ENCODE measurements at places on chromosomes 1 and 21. TPM values are rescaled to one million over a fixed set of nuclear protein-coding genes. Genes with fewer than 3 reads are reported as not detected.

DNA sequence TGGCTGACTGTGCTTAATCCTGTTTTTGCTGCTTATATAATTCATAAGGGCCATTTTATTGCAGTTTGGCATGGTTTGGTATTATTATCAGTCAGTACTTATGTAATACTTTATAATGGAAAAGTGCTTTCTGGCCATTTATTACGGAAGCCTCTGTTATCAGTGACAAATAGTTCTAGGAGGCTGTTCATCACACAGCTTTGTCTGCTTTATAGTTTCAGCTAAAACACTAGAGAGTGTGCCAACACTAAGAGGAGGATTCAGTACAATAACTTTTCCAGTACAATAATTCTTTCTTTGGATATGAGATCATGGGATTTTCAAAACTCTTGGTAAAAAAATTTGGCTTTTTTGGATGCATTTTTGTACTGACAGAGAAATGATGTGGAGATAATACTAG is 102.9 kb upstream of the PTGFR start:
- DNase-seq, result peak; percentile 46

DNA sequence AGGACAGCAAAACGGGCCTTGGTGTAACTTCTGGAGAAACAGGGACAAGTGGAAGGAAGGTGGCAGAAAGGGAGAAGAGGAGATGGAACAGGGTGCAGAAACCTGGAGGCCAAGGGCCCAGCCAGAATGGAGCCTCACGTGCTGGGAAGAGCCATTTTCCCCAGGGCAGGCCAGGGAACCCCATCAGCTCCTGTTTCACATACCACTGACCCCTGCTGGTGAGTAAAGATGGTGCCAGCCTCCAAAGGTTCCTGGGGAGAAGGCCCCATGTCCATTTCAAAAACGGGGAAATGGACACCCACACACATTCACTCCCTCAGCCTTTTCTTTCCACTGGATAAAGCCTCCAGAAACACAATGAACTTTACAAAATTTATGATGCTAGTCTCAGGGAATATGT is 57.6 kb upstream of the JUN start:
- no peak for DNase-seq

- DNase-seq, result no peak
Observed at GRCh38 chr1:147246044-147246690, 3.7 kb downstream of the CHD1L start.

DNA sequence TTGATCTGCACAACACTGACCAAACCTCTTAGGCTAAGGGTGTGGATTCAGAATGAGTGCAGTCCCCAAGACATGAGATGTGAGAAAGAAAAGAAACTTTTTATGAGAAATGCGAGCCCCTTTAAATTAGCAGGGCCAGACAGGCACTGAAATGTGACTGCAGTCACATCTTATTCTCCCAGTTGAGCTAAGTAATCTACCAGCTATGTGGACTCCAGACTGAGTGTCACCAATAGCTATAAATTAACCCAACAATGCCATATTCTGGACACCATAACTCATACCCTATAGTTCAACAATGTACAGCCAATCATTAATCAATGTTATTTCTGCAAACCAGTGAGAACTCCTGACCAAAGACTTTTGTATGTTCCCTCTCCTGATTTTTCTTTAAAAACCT is 153.2 kb downstream of the COQ8A start:
- no peak for DNase-seq

The UBASH3A gene
- not detected for total RNA-seq

DNA sequence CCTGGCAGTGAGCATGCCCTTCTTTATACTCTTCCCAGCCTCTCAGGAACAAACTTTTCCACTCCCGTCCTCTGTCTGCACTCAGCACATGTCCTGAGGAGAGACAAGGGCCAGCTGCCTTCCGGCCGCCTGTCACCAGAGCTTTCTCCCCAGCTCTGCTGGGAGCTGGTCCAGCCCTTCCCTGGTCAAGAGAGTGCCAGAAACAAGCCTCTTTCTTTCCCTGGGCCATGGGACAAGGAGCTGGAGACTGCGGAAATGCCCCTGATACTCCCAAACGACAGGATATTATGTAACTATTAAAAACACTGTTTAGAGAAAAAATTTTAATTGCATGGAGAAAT is 10.4 kb downstream of the LAMB3 start:
- DNase-seq, result no peak

DNA sequence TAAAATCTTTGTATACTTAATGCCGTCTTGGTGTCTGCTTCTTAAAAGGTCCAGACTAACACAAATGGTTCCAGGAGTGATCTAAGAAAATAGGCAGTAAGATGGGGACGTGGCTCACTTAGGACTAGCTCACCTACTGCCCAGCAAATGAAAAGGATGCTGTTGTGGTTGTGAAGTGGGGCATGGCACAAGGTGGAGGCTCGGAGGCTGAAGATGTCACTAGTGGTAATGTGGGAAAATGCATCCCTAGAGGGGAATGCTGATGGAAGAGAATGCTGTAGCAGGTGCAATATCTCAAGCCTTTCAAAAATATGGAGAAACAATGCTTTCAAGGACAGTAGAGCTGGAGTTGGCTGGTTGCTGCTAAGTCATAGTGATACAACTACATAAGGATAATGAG is 11.3 kb upstream of the UCK2 start:
- no peak for DNase-seq

DNA sequence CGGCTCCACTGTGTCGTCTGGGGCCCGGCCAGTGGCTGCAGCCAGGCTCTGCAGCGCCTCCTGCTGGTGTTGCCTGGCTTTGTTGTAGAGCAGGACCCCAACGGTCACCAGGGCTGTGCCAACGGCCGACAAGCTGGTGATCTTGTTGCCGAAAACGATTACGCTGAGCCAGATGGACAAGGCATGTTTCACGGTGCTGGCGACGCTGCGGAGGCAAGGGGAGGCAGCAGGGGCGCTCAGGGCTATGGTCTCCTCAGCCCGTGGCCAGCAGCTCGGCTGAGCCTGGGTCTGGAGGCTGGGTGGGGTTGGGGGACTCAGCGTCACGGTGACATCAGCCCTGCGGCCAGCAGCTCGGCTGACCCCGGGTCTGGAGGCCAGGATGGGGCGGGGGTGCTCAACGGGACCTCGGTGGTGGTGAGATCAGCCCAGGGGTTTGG is 7.0 kb upstream of the CDK11B start:
- no peak for DNase-seq

- DNase-seq, result no peak
Observed at GRCh38 chr1:17052641-17053040, 1.2 kb downstream of the SDHB start.

DNA sequence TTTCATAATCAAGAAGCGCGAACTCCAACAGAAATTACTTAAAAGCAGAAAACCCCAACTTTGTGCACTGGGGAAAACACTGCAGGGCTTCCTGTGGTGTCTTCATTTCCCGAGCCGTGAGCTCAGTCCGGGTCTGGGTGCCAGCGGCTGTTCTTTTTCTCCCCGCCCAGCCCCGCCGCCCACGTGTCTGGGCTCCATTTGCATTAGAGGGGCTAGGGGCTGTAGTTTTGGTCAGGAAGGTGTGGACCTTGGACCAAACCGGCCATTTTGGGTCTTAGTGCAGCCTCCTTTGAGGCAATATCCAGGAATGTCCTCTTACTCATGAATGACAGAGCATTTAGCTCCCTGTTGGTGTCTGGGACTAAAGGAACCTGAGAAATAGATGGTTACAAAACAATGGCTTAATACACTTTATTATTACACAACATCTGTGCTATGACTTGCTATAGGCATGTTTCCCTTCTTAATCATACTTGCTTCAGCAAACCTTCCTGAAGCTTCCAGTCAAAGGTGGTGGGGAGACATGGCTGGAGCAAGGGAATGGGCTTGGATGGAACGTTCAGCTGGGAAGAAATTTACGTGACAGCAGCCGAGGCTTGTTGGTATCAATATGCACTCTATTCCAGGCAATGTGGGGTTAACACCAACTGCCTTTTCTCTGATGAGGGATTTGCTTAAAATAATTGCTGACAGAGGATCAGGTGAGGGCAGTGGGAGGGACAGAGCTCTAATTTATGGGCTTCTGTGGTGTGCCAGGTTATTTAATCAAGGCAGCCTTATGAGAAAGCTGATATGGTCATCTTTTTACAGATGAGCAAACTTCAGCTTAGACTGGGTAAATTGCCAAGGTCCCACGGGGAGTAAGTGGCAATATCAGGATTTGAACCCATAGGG is 1.1 kb downstream of the AGTRAP start:
- DNase-seq, result peak; percentile 41

GRCh38 chr1:21613072-21613867 is 55.9 kb downstream of the RAP1GAP start:
- DNase-seq, result no peak

- no peak for DNase-seq
Observed at GRCh38 chr1:31675161-31675560, 28.7 kb downstream of the COL16A1 start.

DNA sequence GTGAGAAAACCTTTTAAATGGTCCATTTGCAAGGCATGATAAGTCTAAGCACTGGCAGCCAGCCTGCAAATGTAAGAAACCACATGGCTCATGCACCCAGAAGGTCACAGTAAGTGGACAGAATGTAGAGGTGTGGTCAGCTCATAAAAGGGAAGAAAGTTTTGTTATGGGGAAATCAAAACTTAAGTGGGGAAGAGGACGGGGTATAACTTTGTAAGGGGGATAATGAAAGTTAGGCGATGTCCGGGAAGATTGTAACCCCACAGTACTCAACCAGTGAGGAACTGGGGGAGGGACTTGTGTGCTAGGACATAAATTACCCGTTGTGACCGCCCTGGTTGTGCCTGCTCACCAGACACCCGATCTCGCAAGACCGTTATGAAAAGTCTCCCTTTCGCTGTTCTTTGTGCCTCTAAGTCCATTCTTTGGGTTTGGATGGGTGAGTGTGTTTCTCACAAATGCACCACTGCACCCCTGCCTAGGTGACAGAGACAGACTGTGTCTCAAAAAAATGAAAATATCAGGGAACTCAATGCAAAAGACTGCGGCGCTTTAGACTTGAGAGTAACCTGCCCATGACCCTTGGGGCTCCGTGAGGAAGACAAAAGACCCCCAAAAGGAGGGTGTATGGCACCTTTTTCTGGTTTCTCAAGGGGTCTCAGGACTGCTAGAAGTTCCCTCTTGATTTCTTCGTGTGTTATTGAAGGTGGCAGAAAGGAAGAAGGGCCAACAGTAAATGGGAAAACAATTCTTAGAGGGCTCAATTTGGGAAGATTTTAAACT is 28.6 kb upstream of the ZNF496 start:
- DNase-seq, result no peak

GRCh38 chr1:19559641-19560040 is 74.3 kb upstream of the CAPZB start:
- DNase-seq, result no peak

The NAXE gene
- 113 TPM for total RNA-seq

DNA sequence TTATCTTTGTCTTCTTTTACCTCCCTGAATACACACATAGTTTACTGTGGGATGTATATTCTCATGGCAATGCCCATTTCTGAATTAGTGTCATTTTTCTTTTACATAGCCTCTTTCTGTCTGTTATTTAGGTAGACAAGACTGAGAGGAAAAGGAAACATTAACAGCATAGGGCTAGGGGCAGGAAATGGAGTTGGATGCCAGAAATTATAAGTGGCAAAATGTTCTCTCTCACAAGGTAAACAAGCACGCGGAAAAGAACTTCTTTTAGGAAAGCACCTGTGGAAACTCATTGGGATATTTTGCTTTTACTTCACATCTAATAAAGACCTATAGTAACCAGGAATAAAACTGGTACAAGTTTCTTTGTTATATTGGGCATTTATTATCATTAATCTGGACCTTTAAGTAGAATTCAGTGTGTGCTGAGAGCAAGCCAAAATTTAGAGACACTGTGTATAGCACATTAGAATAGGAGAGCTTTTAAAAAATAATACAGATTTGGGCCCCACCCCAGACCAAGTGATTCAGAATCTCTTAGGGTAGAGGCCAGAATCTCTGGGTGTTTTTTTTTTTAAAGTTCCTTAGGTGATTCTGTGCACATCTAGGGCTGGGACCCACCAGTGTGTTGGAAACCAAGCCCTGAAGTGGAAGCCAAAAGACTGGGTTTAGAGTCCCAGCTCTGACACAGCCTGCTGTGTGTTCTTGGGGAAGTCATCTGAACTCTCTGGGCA is 32.7 kb downstream of the S100A10 start:
- no peak for DNase-seq

DNA sequence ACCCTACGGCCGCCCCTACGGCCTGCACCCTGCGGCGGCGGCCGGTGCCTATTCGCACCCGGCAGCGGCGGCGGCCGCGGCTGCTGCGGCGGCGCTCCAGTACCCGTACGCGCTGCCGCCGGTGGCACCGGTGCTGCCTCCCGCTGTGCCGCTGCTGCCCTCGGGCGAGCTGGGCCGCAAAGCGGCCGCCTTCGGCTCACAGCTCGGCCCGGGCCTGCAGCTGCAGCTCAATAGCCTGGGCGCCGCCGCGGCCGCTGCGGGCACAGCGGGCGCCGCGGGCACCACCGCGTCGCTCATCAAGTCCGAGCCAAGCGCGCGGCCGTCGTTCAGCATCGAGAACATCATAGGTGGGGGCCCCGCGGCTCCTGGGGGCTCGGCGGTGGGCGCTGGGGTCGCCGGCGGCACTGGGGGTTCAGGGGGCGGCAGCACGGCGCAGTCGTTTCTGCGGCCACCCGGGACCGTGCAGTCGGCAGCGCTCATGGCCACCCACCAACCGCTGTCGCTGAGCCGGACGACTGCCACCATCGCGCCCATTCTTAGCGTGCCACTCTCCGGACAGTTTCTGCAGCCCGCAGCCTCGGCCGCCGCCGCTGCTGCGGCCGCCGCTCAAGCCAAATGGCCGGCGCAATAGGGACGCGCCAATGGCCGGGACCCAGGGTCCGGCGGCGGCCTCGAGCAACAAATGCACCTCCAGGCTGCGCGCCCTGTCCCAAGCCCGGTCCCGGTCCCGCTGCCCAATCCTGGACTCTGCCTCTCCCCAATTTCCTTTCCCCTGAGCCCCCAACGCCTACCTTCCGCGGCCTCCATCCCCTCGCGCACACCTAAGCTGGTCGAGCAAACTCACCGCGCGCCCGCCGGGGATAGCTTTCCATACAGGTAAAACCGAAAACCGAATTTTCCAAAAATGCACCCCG is 1.8 kb downstream of the FOXD3 start:
- no peak for DNase-seq

The OLIG2 gene
- 42.2 TPM for total RNA-seq

GRCh38 chr1:115668579-115668978 is 26.8 kb downstream of the VANGL1 start:
- DNase-seq, result no peak

Measured in spinal cord (tissue), 10 donors.